ENCODE measurements at places on chromosomes 7 and 10. TPM values are rescaled to one million over a fixed set of nuclear protein-coding genes. Genes with fewer than 3 reads are reported as not detected.

Gene PLEKHS1
- not detected for total RNA-seq

DNA sequence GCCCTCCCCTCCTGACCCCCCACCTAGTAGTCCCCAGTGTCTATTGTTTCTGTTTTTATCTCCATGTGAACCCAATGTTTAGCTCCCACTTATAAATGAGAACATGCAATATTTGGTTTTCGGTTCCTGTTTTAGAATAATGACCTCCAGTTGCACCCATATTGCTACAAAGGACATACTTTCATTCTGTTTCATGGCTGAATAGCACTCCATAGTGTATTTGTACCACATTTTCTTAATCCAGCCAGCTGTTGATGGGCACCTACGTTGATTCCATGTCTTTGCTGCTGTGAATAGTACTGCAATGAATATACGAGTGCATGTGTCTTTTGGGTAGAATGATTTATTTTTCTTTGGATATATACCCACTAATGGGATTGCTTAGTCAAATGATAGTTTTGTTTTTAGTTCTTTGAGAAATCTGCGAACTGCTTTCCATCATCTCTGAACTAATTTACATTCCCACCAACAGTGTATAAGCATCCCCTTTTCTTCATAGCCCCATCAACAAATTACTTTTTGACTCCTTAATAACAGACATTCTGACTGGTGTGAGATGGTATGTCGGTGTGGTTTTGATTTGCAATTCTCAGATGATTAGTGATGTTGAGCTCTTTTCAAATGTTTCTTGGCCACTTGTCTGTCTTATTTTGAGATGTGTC lies 128.4 kb upstream of the PHYHIPL start:
- DNase-seq: no peak

DNA sequence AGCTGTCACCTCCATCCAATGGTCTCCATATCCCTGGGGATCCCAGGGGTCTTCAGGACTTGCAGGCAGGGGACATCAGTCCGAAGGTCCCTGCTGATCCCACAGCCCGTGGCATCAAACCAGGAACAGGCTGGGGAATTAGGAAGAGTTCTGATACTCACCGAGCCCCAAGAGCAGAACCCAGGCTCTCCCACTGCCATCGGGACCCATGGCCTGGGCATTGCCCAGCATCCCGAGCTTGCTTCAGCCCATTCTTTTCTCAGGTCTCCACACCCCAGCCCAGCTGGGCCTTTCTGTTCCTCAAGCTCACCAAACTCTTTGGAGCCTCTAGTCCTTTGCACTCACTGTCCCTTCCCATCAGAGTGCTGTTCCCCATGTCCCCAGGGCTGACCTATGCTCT lies 280.9 kb downstream of the GRID1 start:
- no peak for DNase-seq

- no peak for DNase-seq
Measured at GRCh38 chr10:84654671-84655070, 326.3 kb downstream of the CCSER2 start.

GRCh38 chr10:132043861-132044695 lies 21.7 kb upstream of the JAKMIP3 start:
- no peak for DNase-seq

- no peak for DNase-seq
Measured at GRCh38 chr7:93262535-93262934, 30.4 kb downstream of the VPS50 start.
